H1 (cell line): ENCODE measurements at places on chromosomes 11 and 22. TPM values are rescaled to one million over a fixed set of nuclear protein-coding genes. Genes with fewer than 3 reads are reported as not detected.

Gene FAM89B
- total RNA-seq, result 15.8 and 17.6 TPM in 2 replicates

Gene FXYD6
- total RNA-seq, result 44.6 and 50.0 TPM in 2 replicates

Gene NXPE4
- not detected in 2 replicates for total RNA-seq

Gene A4GALT
- 13.8 and 13.9 TPM in 2 replicates for total RNA-seq

- H3K4me3 ChIP-seq, result no peak overlapping the region
- no peaks in the 10 kb centered on the region for H3K4me1 ChIP-seq
- H3K27me3 ChIP-seq, result no peaks in the 10 kb centered on the region
- no peak for DNase-seq
- H3K36me3 ChIP-seq, result no peaks in the 10 kb centered on the region
These were observed 212.0 kb upstream of the CHORDC1 start for GRCh38 chr11:90434858-90435257.

- H3K36me3 ChIP-seq, result no peaks in the 10 kb centered on the region; the same call in 1 of the 2 replicates
- H3K27me3 ChIP-seq, result no peaks in the 10 kb centered on the region
- no peak for DNase-seq
- peak overlapping the region; percentile 79 for H3K4me3 ChIP-seq
- H3K27ac ChIP-seq, result no peak overlapping the region
These were observed 789 bp upstream of the FAM111A start for GRCh38 chr11:59141673-59142460.
